Endodermal cell (in vitro differentiated cells): ENCODE measurements at places on chromosomes 7 and 10.
A peak's percentile ranks its signal among the peaks of the same experiment; 100 is the strongest.

- peak; percentile 38 for DNase-seq
Measured at GRCh38 chr7:30750683-30751650, 968 bp upstream of the INMT start.

DNA sequence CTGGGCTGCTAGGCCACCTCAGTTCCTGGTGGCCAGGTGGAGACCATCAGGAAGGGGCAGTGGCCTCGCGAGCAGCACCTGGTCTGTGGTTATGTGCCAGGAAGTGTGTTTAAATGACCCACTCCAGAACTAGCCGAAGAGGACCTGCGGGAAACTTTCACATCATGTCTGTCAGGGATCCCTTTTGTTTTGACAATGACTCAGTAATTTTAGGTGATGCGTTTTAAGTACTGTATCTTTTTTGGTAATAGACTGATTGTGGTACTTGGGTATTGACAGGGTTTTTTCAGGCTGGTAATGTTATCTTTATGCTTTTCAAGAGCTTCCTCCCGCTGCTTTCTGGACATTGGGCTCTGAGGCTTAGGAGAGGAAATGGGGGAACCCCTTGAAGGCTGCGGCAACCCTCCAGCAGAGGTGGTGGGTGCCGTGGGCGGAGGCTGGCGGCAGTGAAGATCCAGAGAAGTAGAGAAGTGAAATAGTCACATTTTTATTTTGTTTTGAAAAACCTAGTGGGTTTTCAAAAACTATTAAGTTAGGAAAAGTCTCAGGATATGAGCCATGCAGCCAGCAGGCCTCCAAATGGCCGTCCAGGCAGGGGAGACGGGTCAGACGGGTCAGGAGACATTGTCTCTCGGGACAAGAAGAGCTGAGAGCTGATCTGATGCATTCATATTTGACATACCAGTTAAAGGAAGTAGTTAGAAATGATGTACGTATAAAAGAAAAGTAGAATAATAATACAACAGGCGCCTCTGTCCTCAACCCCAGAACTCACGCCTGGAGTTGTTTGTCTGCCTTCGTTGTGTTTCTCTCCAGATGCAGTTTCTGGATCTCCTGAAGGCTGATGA is 27.7 kb downstream of the PPP2R2D start:
- peak; percentile 49 for DNase-seq

- DNase-seq, result no peak
Measured at GRCh38 chr10:75736889-75737579, 305.6 kb downstream of the LRMDA start.

GRCh38 chr7:8260871-8261694 is 884 bp downstream of the ICA1 start:
- DNase-seq, result no peak

- DNase-seq, result peak; percentile 39
Measured at GRCh38 chr7:159040912-159041711, 103.6 kb downstream of the VIPR2 start.

GRCh38 chr7:94547126-94547525 is 37.5 kb downstream of the CASD1 start:
- DNase-seq, result no peak

DNA sequence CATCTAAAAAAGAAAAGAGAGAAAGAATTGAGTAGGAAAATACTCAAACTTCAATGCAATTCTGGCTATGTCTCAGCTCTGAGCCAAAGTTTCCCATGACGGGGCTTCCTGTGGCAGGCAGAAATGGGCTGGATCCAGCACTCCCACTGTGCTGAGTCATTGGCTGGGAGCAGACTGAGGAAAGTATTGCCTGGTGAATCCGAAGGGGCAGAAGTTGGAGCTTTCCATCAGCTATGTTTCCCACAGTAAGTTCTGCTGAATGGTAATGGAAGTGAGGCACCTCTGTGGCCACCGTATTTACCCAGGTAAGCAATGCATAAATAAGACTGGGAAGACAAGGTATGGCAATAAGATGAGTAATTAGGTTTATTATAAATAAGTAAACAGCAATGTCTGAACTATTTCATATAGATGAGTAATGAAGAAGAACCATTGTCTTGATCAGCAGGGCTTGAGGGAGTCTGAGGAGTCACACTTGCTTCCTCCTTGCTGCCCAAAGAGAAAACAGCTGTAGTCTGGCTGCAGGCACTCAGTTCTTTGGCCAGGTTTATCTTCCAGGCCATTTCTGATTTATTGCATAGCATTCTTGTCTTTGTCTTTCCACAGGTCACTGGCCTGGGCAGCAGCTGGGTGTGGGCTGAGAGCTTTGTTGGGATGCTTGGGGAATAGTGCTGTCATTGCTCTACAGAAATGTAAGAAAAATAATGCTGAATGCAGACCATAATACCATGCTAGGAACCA is 255.3 kb downstream of the DNAJB9 start:
- peak; percentile 77 for DNase-seq

DNA sequence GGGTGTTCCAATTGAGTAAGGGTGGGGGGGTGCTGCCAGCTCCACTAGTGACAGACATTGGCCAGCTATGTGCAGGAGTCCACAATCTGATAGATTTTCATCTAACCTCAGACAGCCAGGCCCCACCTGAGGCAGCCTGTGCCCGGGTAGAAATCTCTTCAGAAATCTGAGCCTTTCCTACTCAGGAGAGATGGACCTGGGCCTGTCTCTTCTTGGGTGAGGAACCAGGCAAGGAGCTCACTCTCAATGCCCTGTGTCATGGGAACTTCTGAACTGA is 86.9 kb downstream of the UBE2H start:
- no peak for DNase-seq

GRCh38 chr10:78435484-78436221 is 402.0 kb downstream of the RPS24 start:
- DNase-seq, result no peak

DNA sequence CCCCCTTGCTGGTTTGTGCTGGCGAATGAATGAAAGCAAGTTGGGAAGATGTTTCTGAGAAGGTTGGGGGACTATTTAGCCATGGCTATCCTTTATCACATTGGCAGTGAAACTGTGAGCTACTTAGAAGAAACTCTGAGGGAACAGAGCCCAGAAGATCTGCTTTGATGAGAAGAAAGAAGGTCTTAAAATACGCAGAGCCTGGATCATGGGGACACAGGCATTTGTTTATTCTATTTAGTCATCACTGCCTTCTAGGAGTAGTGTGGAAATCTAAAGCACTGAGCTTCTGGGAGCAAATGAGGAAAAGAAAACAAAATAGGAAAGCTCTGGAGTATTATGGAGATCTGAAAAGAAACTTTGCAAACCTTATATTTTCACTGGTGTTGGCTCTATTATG is 28.5 kb downstream of the CPED1 start:
- DNase-seq, result no peak

GRCh38 chr7:55539380-55539779 is 32.9 kb downstream of the VOPP1 start:
- DNase-seq, result peak; percentile 88

DNA sequence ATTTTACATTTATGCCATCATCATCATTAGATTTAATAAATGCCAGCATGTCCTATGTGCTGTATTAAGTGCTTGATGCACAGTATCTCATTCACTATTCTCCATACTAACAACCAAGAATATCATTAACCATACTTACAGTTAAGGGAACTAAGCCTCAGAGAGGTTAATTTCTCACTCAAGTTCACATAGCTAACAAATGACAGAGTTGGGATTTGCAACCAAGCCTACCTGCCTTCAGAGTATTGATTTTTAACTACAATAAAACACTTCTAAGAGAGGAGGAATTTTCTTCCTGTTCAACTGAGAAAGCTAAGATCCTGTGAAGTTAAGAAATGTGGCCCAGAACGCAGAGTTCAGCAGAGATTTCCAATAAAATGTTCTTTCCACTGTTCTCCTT is 403.0 kb downstream of the KCNMA1 start:
- no peak for DNase-seq

- peak; percentile 75 for DNase-seq
Measured at GRCh38 chr7:34675749-34676374, 17.8 kb downstream of the NPSR1 start.

- DNase-seq, result no peak
Measured at GRCh38 chr7:1961701-1962276, 271.0 kb downstream of the MAD1L1 start.

DNA sequence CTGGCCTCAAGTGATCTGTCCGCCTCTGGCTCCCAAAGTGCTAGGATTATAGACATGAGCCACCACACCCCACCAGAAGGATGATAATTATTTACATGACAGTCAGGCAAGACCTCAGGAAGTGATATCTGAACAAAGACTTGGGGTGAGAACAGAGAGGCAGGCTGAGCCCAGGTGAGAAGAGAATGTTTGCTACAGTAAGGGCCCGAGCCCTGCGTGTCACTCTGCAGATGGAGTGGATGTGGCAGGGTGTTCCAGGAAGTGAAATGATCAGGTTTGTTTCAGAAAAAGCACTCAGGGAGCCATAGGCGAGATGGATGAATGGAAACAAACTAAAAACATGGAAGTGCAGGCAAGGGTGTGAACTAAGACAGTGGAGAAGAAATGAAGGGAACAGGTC is 22.2 kb downstream of the SFMBT2 start:
- no peak for DNase-seq

DNA sequence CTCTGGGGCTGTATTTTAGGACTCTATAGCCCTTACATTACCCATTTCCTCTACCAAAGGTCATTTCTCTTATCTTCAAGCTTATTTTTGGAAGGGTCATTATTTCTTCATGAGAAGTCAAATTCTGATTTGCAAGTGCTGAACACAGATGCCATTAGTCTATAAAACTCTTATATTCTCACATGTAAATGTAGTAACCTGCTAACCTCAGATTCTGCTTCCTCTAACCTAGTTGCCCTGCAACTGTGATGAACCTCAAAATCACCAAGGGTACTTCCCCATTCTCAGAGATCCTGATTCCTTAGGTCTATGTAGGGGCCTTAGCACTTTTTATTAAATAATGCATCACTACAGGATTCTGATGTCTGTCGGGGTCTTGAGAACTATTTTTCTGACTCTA is 6.3 kb downstream of the FAS start:
- no peak for DNase-seq

DNA sequence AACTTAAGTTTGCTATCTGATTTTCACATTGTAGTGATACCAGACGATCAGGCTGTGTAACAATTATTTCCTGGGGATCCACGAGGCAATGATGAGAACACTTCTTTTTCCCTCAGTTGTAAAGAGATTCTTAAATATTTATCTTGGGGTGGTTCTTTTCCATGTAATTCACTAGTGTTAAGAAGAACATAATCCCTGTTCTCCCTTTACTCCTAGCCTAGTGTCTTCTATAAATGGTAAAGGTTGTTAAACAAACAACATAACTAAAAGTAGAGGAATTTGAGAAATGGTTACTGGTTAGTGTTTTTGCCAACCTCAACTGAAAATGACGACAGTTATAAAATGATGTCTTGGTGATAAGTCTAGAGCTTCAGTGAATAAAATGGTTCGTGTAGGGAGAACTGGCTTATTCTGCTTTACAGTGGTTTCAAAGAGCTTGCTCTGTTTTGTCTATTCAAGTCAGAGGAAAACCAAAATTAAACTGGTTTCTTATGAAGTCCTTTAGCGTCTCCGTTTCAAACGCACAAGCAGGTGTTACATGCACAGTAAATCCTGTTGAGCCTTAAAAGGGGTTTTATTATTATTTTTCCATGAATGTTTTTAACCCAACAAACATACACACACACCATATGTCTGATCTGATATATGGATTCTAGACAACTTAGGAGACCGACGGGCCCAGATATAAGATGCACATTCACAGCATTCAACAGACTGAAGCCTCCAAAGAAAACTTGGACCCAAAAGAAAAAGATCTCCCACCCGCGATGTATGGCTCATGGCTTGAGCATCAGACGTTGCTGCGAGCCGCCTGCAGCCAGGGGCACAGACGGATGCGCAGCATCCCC is 1.1 kb downstream of the TBX20 start:
- DNase-seq, result no peak

DNA sequence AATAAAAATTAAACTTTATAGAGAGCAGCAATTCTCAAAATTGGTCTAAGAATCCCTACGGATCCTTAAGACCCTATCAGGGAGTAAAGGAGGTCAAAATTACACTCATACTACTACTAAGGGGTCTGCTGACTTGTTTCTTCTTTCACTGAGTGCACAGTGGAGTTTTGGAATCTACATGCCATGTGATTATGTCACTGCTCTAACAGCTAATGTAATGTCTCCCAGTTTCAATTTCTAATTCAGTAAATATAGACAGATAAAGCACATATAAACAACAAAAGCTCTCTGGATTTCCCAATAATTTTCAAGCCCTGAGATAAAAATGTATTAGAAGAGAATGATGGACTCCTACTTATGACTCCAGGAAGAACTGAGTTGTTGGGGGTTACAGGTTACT is 74.6 kb downstream of the WAPL start:
- no peak for DNase-seq

- DNase-seq, result no peak
Measured at GRCh38 chr10:48450741-48451466, 144.4 kb downstream of the MAPK8 start.

DNA sequence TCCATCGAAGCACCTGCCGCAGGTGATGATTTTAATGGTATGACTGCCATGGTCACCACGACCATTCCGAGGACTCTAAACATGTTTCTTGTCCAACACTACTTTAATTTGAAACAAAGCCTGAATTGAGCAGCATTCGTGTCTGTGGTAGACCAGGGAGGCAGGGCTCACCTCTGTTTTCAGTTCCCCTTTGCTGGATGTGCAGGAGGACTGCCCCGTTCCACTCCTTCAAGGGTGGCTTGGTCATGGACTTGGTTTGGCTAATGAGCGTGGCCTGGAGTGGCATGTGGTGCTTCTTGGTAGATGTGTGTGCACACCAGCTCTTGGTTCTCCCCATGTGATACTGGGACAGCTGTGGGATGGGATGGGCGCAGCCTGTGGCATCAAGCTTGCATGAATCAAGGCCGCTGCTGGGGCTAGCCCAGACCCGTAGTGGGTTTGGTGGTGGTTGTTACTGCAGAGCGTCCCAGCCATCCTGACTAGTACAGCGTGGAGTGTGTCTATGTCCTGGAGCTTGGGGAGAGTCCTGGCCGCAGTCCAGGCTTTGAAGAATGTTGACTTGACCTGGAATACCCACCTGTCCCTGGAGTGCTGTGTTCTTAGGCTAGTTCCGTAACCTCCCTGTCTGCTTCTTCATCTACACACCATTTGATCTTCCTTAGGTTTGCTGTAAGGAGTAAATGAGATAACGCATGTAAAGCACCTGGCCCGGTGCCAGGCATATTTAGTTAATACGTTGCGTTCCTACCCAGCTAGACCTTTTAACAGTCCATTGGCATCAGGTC is 34.8 kb downstream of the MGMT start:
- DNase-seq, result no peak

DNA sequence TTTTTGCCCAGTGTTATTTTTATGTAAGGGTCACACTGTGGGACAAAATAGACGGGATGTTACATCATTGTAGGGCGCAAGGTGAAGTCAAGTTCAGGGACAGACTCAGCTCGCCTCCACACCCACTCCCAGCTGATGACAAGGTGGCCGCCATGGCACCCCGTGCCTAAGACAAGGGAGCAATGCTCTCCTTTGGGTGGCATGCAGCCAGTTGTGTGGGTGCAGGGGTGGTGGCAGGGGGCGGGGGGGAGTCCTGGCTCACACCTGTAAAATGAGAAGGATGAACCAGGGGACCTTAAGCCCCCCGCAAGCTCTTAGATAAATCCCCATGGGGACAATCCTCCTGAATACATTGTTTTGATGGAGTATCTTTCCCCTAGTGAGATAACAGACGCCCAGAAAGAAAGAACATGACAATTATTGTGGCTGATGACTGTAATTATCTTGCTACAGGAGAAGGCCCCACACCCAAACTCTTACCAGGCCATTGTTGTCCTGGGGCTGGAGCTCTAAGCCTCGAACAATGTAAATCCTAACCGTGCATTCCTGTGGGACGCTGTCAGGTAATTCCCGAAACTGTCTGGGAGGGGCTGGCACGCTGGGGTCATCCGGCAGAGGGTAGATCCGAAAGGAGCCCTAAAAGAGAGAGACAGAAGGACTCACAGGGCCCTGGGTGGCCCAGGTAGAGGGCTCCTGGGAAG is 148.7 kb downstream of the MYOF start:
- DNase-seq, result peak; percentile 92

- no peak for DNase-seq
Measured at GRCh38 chr10:124064676-124065075, 28.7 kb downstream of the CHST15 start.
